Cardiac muscle cell (in vitro differentiated cells and primary cell): ENCODE measurements at places on chromosomes 2 and 18. TPM values are rescaled to one million over a fixed set of nuclear protein-coding genes. Genes with fewer than 3 reads are reported as not detected.

Gene GATA6
- 104 and 126 TPM in 2 replicates for polyA plus RNA-seq

Gene DYSF
- 34.6 and 40.9 TPM in 2 replicates for polyA plus RNA-seq

Gene FBXO41
- 1.0 and 1.3 TPM in 2 replicates for polyA plus RNA-seq

Gene REG1B
- polyA plus RNA-seq: not detected in 2 replicates

Gene FZD7
- 9.4 and 13.4 TPM in 2 replicates for polyA plus RNA-seq

Gene RBM44
- polyA plus RNA-seq: 0.15 and 0.46 TPM in 2 replicates

Gene ZNF385B
- 8.2 TPM in 2 replicates for polyA plus RNA-seq

Gene RNPEPL1
- 59.7 and 61.2 TPM in 2 replicates for polyA plus RNA-seq

Gene ODC1
- polyA plus RNA-seq: 117 and 133 TPM in 2 replicates

Gene ALPP
- not detected in 2 replicates for polyA plus RNA-seq

Gene CAPN14
- not detected in 2 replicates for polyA plus RNA-seq

Gene NEU2
- not detected in 2 replicates for polyA plus RNA-seq

Gene ITGB6
- polyA plus RNA-seq: 0.31 TPM in 1 of 2 replicates, not detected in the other

Gene SLC9A2
- polyA plus RNA-seq: 0.04 TPM in 1 of 2 replicates, not detected in the other

Gene TMEM18
- polyA plus RNA-seq: 30.4 and 38.3 TPM in 2 replicates

Gene FSHR
- 0.82 and 2.2 TPM in 2 replicates for polyA plus RNA-seq

Gene LHCGR
- 0.51 TPM in 1 of 2 replicates, not detected in the other for polyA plus RNA-seq

Gene TRABD2A
- not detected in 2 replicates for polyA plus RNA-seq

Gene APLF
- 3.1 and 5.3 TPM in 2 replicates for polyA plus RNA-seq

Gene PARD3B
- polyA plus RNA-seq: 4.3 and 5.1 TPM in 2 replicates

Gene LMAN1
- 51.3 and 56.4 TPM in 2 replicates for polyA plus RNA-seq

Gene SCN9A
- 1.4 and 2.7 TPM in 2 replicates for polyA plus RNA-seq

Gene FOXD4L1
- polyA plus RNA-seq: 0.09 TPM in 1 of 2 replicates, not detected in the other

Gene TCF7L1
- 10.0 and 19.0 TPM in 2 replicates for polyA plus RNA-seq

Gene ELOA2
- polyA plus RNA-seq: 0.32 TPM in 1 of 2 replicates, not detected in the other

Gene ADD2
- 4.7 and 18.5 TPM in 2 replicates for polyA plus RNA-seq

Gene FIGN
- 12.6 and 26.8 TPM in 2 replicates for polyA plus RNA-seq

Gene PSMA8
- polyA plus RNA-seq: not detected in 2 replicates

Gene ABCB11
- polyA plus RNA-seq: 0.02 and 0.06 TPM in 2 replicates

Gene KCNG2
- 0.15 and 0.26 TPM in 2 replicates for polyA plus RNA-seq

Gene MATN3
- 4.8 and 10.3 TPM in 2 replicates for polyA plus RNA-seq

Gene CCDC148
- polyA plus RNA-seq: 2.1 and 5.3 TPM in 2 replicates
